ENCODE measurements at places on chromosomes 6 and 20.
A peak's percentile ranks its signal among the peaks of the same experiment; 100 is the strongest.

DNA sequence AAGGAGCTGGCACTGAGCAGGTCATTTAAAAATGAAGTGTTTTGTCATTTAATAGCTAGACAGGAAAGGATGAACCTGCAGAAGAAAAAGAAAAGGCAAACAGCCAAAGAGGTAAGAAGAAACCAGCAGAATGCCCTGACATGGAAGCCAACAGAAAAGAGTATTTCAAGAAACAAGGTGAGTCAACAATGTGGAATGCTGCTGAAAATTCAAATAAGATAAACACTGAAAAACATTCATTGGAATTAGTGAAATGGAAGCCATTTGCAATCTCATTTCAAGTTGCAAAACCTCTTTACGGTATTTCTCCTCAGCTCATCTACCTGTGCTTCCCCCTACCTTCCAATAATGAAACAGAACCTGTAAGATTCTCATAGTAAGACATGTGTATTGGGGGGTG, 59.6 kb downstream of the RWDD2A start:
- DNase-seq, result peak; percentile 71

GRCh38 chr20:60632391-60633262, 619.4 kb upstream of the CDH4 start:
- DNase-seq, result no peak

GRCh38 chr6:126308362-126308761, 31.6 kb upstream of the CENPW start:
- DNase-seq, result no peak

GRCh38 chr6:46381579-46381978, 109.7 kb downstream of the RCAN2 start:
- no peak for DNase-seq

DNA sequence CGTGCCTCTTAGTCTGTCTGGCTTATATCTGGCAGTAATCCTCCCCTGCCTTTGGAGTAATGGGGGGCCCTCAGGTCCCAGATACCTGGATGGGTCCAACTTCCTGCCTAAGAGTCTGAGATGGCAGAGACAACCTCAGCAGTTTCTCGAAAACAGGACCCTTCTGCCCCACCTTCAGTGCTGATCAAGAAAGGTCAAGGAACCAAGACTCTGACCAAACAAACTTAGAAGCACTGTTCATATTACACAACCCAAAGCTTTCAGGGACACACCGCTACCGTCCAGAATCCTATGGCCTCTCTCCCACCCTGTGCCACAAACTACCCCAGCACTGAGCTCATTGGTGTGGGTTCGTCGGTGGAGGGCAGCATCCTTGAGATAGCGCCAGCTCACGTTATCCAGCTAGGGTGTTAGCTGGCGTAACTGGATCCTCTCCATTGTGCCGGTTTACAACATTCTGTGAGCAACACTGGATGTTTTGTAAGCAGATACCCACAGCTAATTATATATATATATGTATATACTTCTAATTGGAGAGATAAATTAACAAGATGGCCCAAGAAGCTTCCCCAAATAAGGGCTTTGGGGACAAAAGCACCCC, 7.6 kb upstream of the TMC2 start:
- no peak for DNase-seq

DNA sequence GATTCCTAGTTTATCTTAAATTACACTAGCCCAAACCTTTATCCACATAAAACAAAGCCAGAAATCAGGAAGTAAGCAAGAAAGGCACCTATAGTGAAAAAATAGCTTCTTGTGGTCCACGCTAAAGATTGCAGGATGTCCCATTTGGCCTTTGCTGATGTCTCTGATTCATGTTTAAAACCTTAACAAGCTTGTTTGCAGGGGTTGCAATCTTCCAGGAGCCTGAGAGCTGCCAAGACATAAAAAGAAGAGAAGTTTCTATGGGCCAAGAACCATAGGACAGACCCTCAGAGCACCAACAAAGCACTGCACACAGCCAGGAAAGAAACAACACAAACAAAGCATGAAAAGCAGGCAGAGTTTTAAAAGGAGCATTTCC, 49.4 kb downstream of the ADAT2 start:
- DNase-seq, result no peak

DNA sequence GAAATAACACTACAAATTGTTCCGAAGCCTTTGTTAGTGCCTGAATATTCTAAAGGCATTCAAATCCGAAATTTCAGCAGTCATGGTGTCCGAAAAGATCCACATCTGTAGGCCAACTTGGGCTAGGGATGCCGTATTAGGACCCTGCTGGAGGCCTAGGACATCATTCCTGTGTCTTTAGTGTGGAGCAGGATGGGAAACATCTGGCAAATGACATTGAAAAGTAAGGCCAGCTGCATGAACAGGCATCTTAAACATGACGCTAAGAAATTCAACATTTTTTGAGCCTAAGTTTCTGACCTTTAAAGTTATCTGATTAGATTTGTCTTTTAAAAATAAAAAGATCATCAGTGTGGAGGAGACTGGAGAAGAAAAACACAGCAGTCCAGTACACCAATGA, 91.3 kb downstream of the MYLK4 start:
- no peak for DNase-seq

- DNase-seq, result no peak
Measured at GRCh38 chr6:129353067-129353466, 356.9 kb downstream of the ARHGAP18 start.

DNA sequence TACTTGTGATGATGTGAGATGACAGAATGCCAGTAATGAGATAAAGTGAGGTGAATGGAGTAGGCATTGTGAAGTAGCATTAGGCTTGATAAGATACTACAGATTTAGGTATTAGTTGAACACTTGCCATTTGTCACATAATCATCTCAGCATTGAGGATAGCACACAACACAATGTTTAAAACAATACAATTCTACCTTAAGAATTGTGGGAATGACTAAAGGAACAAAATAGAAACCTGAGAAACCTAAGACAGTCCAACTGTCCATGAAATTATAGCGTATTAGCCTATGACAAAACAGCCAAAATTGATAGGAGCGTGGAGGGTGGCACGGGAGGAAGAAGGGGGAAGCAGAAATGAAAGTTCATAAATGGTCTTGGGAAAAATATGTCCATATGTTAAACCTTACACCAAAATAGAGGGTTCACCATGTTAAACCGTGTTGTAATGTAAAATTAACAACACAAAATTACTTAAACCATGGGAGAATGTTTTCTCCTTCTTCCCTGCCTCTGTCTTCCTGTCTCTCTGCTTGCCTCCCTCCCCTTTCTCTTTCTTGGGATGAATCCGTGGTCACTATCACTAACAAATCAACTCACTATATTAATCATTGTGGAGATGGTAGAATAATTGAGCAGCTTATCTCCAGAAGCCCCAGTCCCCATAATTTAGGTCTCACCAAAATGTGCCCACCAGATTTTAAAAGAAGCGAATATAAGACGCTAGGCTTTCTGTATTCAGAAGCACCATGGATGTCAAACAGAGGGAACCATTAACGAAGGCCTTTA, 33.0 kb upstream of the HFE start:
- no peak for DNase-seq

- no peak for DNase-seq
Measured at GRCh38 chr6:158778005-158778527, 41.1 kb downstream of the EZR start.

DNA sequence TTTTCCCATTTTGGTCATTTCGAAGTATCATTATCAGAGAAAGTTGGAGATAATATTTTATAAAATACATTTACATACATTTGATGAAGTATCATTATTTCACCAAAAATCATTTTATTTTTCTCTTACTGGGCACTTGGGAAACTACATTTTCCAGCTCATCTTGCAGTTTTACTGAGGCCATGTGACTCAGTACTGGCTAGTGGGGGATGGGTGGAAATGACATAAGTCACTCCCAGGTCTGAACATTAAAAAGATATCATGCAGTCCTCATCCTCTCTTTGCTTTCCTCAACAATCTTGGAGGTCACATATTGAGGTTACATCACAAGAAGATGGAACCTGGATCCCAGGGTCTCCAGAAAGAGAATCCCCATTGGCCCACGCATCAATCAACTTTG, 84.1 kb downstream of the CD24 start:
- no peak for DNase-seq

DNA sequence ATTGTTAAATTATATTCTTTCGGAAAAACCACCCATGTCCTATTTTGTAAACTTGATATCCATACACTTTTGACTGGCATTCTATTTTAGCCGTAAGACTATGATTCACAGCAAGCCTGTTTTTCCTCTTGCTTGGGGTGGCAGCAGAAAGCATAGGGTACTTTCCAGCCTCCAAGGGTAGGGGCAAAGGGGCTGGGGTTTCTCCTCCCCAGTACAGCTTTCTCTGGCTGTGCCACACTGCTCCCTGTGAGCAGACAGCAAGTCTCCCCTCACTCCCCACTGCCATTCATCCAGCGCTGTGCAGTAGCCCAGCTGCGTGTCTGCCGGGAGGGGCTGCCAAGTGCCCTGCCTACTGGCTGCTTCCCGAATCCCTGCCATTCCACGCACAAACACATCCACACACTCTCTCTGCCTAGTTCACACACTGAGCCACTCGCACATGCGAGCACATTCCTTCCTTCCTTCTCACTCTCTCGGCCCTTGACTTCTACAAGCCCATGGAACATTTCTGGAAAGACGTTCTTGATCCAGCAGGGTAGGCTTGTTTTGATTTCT, 2.1 kb upstream of the ESR1 start:
- no peak for DNase-seq

- DNase-seq, result peak; percentile 59
Measured at GRCh38 chr20:50169329-50169823, 15.9 kb upstream of the PEDS1 start.

DNA sequence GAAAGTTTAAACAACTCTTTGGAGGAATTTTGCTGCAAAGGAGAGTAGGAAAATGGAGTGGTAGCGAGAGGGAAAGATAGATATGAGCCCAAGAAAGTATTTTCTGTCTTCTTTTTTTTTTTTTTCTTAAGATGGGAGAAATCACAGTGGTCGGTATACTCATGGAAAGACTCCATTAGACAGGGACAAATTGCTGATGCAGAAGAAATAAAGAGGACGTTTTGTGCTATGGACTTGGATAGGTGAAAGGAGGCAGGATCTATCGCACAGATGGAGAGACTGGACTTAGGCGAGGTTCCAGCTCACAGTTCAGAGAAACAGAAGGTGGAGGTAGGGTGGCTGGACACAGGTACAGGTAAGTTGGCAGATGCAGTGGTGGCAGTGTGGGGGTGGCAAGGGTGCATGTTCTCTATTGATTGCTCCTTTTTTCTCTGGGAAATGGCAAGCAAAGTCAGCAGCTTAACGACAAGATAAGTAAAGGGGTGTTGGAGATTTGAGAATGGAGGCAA, 44.2 kb upstream of the ARMC2 start:
- no peak for DNase-seq

GRCh38 chr20:40706977-40707582, 18.0 kb upstream of the MAFB start:
- no peak for DNase-seq

DNA sequence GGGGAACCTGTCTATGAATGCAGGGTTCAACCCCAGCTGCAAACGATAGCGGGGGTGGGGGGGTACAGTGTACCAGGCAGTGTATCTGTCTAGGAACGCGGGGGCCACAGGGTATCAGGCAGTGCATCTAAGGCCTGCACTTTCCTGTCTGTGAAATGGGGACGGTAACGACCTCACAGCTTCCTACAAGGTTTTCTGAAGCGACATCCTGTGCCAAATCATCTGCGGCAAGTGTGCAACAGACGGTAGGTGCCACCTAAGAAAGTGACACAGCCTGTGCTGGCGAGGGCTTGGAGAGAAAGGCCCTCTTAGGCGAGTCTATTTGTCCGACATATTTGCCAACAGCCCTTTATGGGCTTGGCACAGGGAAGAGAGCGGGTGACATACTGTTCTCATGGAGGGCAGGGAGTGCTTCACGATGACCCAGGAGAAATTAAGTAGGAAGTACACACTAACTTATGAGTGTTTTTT, 3.8 kb downstream of the DIDO1 start:
- DNase-seq, result no peak

- no peak for DNase-seq
Measured at GRCh38 chr20:13426870-13427269, 205.8 kb downstream of the ISM1 start.

DNA sequence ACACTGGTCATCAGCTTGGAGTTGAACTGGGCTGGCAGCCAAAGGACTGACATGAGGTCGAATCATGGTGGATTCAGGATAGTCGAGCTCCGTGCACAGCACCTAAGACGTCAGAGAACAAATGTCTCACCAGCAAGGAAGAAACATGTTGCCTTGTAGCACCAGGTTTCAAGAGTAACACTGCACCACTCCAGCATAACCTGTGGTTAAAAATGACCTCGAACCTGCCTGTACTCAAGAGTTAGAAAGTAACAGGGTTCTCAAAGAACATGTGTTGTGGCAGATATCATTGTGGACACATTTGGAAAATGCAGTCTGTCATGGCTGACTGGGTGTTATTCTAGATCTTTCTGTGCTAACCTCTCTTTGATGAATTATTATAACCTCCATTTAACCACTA, 511.6 kb downstream of the CDH26 start:
- DNase-seq, result no peak

GRCh38 chr20:4480104-4480503, 241.6 kb upstream of the PRND start:
- no peak for DNase-seq

GRCh38 chr6:156912431-156912830, 135.3 kb downstream of the ARID1B start:
- peak; percentile 16 for DNase-seq

DNA sequence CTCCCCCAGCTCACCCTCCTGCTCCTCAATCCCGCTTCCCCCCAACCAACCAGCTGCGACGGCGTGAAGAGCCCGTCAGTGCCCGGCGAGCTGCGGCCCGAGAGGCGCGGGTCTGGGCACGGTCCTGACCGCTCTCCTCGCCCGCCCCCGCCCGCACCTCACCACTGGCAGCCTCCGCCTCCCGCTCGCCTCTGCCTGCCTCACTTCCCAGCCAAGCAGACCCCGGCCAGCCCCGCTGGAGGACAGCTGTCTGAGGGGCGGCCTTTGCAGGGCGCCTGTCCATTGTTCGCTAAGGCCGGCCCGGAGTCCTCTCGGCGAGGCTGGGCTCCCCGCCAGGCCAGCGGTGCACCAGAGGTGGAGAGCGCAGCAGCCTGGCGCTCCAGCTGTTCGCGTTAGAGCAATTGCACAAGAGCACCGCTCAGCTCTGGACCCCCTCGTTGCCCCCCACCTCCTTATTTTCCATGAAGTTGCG, 1.3 kb downstream of the SOBP start:
- no peak for DNase-seq

GRCh38 chr6:169230946-169231789, 22.5 kb downstream of the THBS2 start:
- DNase-seq, result no peak

- no peak for DNase-seq
Measured at GRCh38 chr20:25624500-25624939, 706 bp upstream of the NANP start.

DNA sequence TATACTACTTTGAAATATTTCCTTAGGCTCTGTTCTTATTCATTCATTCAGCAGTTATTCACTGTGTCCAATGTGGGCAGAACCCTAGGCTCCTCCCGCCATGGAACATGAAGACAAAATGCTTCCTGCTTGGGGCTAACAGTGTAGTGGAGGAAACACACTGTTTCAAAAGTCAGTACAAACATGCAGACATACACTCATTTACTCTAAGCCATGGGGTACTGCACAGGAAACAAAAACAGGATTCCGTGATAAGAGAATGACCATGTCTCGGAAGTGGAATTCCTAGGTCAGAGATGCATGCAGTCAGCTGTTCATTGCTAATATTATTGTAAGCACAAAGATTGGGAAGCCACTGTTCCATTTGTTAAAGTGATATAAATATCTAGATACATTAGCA, 18.4 kb upstream of the FAM209A start:
- DNase-seq, result no peak

Data from NCI-H226 (cell line).